ENCODE measurements at places on chromosomes 5 and 9.

DNA sequence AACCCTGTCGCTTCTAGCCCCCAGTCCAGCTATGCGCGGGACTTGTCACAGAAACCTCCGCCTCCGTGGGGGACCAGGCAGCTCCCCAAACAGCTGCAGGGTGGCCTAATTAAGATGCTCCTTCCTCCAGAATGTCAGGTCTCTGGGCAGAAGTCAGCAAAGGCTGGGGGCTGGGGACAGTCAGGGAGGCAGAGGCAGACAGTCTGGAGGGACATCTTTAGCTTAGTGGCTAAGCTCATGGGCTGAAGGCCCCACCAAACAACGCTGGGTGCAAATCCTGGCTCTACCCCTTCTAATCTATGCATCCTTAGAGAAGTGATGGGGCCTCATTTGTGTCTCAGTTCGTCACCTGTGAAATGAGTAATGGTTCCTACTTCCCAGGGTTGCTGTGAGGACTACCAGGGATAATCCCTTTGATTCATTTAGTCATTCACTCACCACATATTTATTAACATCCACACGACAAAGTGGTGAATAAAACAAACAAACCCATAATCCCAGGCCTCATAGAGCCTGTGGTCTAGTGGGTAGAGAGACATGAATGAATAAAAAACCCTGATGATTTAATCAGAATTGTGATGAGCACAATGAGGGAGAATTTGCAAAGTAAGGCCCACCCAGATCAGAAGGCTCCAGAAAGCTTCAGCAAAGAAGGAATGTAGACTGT is 20.2 kb upstream of the MED27 start:
- no peak for DNase-seq

DNA sequence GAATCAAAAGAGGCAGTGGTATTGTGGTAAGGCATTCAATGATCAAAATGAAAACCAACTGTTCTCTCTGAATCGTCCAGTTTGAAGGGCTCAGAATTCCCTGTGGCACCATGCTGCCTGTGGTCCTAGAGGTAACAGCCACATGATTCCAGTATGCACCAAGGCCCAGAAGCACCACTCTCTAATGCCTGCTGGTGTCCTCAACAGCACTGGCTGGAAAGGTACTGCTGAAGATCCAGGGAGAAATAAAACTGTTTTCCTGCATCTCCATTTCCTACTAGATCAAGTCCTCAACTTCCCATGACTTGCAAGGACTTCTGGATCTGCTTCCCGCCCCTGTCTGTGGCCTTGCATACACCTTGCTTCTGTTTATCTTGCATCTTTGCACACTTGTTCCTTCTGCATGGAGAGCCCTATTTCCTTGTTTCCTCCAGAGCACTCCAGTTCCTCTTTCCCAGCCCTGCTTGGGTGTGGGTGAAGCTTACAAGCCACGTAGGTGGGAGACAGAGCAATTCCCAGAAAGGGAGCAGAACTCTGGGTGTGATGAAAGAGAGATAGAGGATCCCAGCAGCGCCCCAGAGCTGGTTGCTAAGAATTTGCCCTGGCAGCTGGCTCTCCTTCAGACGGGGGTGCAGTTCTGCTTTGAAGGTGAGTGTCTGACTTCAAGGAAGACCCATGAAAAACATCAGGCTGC is 41.0 kb upstream of the EQTN start:
- no peak for DNase-seq

- no peak for DNase-seq
These were observed 175.7 kb upstream of the SMIM23 start for GRCh38 chr5:171609806-171610452.

GRCh38 chr5:88819301-88819999 is 63.5 kb downstream of the MEF2C start:
- no peak for DNase-seq

DNA sequence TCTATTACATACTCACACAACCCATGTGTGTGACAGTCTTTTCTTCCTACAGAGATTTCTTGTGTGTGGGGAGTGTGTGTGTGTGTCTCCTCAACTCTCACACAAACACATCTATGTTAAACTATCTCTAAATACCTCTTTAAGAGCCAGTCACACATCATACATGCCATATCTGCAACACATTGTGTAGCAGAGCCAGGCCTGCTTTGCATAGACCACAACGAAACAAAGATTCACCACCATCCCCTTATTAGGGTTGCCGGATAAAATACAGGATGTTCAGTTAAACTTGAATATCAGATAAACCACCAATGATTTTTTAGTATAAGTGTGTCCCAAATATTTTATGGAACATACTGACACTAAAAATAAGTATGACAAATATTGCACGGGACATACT is 2.3 kb downstream of the FAM170A start:
- no peak for DNase-seq
